ENCODE measurements at places on chromosomes 3 and 15.

DNA sequence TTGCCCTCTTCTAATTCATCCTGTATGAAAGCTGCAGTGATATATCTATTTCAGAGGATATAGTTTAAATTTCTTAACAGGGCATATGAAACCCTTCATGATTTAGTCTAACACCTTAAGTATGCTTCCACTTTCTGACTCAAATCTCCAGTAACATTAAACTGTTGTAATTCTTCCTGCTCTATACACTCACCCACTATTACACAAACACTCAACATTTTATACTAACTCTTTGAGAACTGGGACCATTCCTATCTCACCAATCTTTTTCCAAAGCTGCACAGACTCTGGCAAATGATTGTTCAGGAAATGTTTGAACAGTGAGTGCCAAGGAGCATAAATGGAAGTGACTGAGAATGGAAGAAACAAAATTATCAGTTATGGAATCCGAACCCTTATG is 560.4 kb upstream of the DPPA4 start:
- no peak for DNase-seq

DNA sequence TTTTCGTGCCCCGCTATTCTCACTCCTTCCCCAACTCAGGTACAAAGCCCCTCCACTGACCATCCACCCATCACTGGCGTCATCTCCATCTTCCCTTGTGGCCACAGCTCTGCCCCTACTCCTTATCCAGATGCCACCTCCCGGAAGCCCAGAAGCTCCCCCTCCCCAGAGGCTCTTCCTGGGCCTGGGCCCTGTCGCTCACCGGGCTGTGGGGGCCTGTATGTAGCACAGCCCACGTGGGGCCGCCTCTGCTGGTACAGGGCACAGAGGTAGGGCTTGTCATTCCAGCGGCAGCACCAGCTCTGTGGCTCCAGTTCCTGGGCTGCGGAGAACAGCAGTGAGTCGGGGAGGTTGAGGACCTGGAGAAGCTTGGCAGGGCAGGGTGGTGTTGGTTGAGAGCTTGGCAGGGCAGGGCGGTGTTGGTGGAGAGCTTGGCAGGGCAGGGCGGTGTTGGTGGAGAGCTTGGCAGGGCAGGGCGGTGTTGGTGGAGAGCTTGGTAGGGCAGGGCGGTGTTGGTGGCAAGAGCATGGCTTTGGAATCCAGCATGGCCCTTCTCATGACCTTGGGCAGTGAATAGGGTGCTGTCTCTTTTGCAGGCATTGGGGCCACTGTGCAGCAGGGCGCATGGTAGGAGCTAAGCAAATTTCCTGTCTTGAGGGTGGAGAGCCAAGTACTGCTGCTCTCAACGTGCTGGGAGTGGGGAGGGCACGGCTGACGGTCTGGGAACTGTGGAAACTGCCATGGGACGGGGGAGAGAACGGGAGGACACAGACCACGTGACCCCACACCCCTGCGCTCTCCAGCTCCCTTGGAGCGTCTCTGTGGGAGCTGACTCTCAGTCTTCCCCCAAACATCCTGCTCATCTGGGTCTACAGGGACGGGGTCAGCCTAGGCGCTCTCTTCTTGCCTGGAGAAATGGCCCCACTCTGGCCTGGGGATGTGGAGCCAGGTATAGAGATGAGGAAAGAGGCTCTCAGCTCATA is 43.4 kb downstream of the MUC20 start:
- no peak for DNase-seq

DNA sequence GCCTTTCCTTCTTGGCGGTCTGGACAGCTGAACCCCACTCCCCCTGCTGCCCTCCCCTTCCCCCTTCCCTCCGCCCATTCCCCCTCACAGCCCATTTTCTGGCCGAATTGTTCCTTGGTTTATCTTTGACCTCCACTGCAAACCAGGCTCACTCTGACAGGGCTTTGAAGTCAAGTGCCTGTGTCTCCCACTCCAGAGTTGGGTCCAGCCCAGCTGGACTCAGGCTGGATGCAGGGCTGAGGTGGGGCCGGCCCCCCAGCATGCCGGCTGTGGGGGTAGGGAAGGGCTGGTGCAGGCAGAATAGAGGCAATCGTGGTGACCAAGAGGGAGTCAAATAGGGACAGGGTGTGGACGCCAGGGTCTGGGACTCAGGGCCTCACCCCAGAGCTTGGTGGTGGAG is 57.0 kb upstream of the MRPS22 start:
- DNase-seq, result no peak

DNA sequence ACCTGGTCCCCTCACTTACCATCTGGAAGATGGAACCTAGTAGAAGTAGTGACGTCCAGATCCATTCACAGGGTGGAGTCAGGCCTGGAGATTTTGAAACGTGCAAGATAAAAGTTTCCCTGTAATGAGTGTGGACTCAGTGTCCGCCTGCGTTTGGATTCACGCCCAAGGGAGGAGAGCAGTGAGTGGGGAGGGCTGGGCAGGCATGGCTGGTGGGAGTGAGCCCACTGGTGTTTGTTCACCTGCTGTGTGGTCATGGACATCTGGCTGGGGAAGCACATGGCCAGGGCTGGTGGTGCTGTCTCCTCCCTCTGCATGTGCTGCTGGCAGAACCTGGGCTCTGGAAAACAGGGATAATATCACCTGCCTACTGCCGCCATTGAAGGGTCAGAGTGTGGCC is 37.0 kb downstream of the RLBP1 start:
- DNase-seq, result peak; percentile 74

GRCh38 chr3:171747223-171747920 is 62.9 kb downstream of the PLD1 start:
- DNase-seq, result no peak

DNA sequence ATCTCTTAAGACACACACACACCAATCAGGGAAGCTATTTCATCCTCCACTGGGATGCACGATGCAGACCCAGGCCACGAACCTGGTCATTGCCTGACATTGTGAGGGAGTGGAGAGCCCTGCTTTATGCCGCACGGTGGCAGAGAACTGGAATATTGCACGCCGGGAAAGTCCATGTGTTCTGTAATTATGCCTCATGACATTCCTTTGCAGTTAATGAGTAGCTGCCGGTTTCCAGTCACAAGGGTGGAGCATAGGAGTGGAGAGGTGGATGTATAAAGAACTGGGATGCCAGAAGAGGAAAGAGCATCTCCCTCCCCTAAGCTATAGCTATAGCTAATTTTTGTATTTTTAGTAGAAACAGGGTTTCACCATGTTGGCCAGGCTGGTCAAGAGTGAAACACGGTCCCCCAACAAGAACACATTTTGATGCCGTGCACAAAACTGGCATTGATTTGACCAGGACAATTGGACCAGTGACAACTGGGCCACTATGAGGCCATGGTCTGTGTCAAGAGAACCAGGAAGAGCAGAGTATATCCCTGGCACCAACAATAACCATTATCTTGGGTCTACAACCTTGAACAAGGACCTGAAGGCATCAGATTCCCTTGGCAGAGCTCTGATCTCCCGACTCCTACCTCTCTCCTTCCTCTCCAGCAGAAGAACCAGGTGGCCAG is 51.4 kb downstream of the SH3BP5 start:
- no peak for DNase-seq

- no peak for DNase-seq
Observed at GRCh38 chr3:44499149-44499898, 21.9 kb upstream of the ZNF445 start.

DNA sequence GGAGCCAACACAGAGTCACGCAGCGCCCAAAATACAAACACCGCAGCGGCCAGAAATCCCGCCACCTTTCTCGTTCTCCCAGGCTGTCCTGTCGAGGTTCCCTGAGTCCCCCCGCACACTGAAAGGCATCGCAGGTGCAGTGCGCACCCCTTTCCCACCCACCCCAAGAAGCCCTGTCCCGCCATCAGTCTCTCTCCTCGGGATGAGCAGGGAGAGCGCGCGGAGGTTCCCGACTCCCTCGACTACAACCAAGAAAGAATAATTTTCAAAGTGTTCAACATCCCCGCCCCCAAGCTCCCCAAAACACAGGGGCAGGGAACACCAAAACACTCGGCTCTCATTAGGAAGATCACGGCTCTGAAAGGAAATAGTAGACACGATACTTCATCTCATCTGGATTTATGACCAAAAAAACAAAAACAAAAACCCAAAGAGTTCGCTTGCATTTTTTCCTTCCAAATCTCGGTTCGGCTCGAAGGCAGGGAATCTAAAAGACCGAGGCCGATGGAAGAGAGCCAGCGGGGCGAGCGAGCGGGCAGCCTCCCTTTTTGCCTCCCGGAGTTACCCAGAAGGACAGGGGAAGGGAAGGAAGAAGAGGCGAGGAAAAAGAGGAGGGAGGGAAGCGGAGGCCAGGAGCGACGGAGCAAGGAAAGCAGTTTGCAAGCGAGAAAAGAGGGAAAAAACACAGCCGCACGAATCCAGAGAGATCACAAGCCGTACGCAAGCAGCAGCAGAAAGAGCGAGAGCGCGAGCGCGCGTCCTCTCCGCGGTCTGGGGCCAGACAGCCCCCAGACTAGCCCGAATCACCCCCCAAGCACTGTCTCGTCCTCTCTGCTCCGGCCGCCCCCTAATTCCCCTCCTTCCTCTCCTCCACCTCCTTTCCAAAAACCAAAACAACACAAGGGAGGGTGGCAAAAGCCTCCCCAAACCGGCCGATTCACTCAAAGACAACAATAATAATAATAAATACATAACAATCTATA is 808 bp downstream of the BCL6 start:
- DNase-seq, result no peak

DNA sequence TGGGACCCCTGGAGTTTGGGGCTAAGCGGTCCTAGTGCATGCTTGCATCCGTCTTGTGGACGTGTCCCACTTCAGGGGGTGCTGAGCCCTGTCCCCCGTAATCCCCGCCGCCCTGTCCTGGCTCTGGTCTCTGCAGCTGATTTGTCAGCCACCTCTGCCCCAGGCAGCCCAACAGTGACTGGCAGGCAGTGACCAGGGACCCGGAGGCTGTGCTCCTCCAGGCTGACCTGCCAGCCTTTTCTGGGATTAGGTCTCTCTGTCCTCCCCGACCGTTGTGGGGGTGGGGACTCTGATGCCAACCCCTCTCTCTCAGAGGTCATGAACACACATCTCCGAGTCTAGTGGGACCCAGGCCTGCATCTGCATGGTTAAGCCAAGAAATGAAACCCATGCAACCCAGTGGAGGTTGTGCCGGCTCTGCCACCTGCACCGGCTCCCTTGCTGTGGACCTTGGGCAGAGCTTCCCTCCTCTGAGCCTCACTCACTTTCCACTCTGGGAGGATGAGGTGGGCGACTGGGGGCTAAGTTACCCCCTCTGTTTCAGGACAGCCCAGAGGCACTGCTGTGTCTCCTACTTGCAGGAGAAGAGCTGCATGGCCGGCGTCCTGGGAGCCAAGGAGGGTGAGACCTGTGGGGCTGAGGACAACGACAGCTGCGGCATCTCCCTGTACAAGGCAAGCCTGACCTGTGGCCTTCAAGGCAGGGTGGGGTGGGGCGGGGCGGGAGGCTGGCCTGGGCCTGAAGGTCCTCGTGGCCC is 60.2 kb downstream of the FBLN2 start:
- no peak for DNase-seq

DNA sequence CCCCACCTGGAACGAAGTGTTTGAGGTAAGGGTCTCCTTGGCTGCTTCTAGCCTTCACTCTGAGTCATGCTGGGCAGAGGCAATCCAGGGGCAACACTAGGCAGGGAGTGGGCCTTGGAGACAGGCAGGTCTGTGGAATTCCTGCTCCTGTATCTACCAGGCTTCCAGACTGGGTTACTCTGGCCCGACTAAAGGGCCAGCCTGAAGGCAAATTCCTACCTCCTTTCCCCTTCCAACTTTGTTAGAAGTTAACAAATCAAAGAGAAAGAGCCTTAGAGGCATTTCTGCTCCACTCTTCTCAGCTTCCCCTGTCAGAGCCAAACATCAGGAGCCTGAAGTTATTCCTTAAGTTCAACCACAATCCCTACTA is 30.1 kb downstream of the ESYT3 start:
- DNase-seq, result no peak

Measured in COR-L47 (cell line).